K562 (cell line): ENCODE measurements at places on chromosomes 2 and 18.

- H3K36me3 ChIP-seq: no peaks in the 10 kb centered on the region
- H3K27me3 ChIP-seq: peaks cover 25% of the 10 kb centered on the region
- no peaks in the 10 kb centered on the region for H3K4me1 ChIP-seq
- H3K4me3 ChIP-seq: no peak overlapping the region
- no peak overlapping the region for H3K27ac ChIP-seq
Observed at GRCh38 chr2:112834396-112835037, 2.1 kb downstream of the IL1B start.

DNA sequence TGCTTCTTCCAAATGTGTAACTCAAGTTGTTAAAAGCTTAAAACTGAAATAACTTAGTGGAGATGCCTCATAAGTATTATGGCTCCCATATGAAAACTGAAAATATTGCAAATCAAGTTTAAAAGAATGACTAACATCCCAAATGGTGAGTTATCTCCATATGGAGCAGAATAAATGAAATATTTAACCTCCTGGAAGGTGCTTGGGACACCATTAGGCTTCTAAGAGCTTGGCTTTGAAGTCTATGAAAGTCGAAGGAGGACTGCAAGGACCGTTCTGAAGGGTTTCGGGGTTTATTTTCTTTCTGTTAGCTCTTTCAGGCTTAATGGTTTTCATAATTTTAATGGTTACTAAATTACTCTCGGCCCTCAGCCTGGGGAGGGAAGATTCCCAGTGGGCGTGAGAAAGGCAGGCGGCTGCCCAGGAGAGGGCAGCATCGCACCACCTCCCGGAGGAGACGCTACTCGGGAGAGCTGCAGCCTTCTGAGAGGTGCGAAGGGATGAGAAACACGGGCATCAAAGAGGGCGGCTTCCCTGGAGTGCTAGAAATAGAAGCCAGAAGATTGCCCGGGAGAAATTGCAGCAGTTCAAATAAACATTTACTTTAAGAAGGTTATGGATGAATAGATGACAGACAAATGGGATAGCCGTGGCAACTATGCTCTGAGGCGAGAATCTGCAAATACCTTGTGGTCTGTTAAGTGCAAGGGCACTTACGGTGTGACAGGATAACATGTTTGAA, 43.1 kb downstream of the MAP3K19 start:
- DNase-seq: peak; percentile 81
- H3K27me3 ChIP-seq: no peaks in the 10 kb centered on the region
- no peak overlapping the region for H3K27ac ChIP-seq
- H3K36me3 ChIP-seq: no peaks in the 10 kb centered on the region
- H3K4me3 ChIP-seq: no peak overlapping the region

DNA sequence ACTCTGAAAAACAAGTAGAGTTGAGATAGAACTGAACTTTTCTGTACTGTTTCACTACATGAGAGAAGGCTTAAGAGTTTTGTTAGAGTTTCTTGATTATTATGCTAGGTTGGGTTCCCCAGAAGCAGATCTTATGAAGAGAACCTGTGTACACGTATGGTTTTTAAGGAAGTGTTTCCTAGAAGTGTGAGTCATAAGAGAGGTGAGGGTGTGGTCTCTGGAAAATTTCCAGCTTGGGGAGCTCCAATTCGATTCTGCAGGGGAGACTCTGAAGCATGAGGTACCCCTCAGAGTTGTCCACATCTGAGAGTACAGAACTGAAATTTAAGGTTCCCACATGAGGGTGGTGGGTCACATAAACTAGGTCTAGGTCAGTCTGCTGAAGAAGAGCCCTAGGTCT, 83.3 kb upstream of the MAP2 start:
- no peak overlapping the region for H3K4me3 ChIP-seq
- DNase-seq: no peak
- no peaks in the 10 kb centered on the region for H3K4me1 ChIP-seq

DNA sequence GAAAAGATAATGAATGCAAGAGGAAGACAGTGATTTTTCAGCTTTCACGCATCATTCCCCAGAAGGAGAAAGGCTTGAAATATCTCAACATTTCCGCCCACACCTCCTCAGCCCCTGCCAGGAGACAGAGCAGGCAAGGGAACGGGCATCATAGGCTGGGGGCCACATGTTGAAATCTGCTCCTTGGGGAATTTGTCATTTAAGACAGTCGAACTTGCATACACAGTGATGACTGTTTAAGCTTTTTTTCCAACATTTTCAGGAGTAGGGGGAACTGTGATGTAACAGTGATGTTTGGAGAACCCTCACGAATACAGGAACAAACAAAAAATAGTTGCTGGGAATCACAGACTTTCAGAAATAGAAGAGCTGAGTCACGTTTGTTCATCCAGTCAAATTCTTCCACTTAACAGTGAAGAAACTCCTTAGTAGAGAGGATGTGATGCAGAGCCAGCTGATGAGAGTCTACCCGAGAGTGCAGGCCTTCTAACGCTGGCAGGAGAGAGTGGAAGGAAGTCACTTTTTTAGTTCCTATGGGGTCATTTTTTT, 266.8 kb downstream of the ALPK2 start:
- H3K36me3 ChIP-seq: peaks cover 5% of the 10 kb centered on the region; the same call in 2 of the 3 replicates
- DNase-seq: no peak
- H3K27me3 ChIP-seq: no peaks in the 10 kb centered on the region
- H3K4me3 ChIP-seq: no peak overlapping the region

- no peaks in the 10 kb centered on the region; the same call in 2 of the 3 replicates for H3K27me3 ChIP-seq
- H3K36me3 ChIP-seq: no peaks in the 10 kb centered on the region
- H3K4me1 ChIP-seq: no peaks in the 10 kb centered on the region
- no peak overlapping the region for H3K27ac ChIP-seq
Observed at GRCh38 chr18:37689841-37690240, 124.2 kb upstream of the CELF4 start.
